ENCODE measurements at places on chromosomes 2 and 18. TPM values are rescaled to one million over a fixed set of nuclear protein-coding genes. Genes with fewer than 3 reads are reported as not detected.

Gene PID1
- 5.2 TPM for polyA plus RNA-seq

Gene IHH
- 0.18 TPM for polyA plus RNA-seq

Gene VAMP8
- 433 TPM for polyA plus RNA-seq

Gene RTTN
- 8.1 TPM for polyA plus RNA-seq

Gene G6PC2
- polyA plus RNA-seq, result 0.05 TPM

Gene MAP3K20
- polyA plus RNA-seq, result 15.1 TPM

Gene SERPINB4
- polyA plus RNA-seq, result 48.3 TPM

Gene WDR35
- polyA plus RNA-seq, result 6.9 TPM

Gene CDK15
- 0.18 TPM for polyA plus RNA-seq

Gene RAPH1
- 4.4 TPM for polyA plus RNA-seq

Gene TAF1B
- 9.4 TPM for polyA plus RNA-seq

Gene CNTNAP5
- polyA plus RNA-seq, result 0.02 TPM

Gene GAD1
- 4.2 TPM for polyA plus RNA-seq

Gene STAT4
- 13.9 TPM for polyA plus RNA-seq

Gene LYPD1
- 14.2 TPM for polyA plus RNA-seq

Gene MC4R
- polyA plus RNA-seq, result 0.30 TPM

Gene FABP1
- 1.4 TPM for polyA plus RNA-seq

Gene WIPF1
- 65.0 TPM for polyA plus RNA-seq

Gene RAB17
- polyA plus RNA-seq, result 6.8 TPM

Gene SH3RF3
- polyA plus RNA-seq, result 8.2 TPM

Gene OR6B3
- not detected for polyA plus RNA-seq

Gene PTPN4
- 11.9 TPM for polyA plus RNA-seq

Gene SKOR2
- under 0.01 TPM for polyA plus RNA-seq

Gene MOCOS
- polyA plus RNA-seq, result 2.5 TPM

Gene LIMS2
- 45.1 TPM for polyA plus RNA-seq

Gene GREB1
- 0.43 TPM for polyA plus RNA-seq

Gene ITPRIPL1
- 1.9 TPM for polyA plus RNA-seq

Gene TNFAIP6
- polyA plus RNA-seq, result 3.3 TPM

Gene AQP12A
- polyA plus RNA-seq, result 0.34 TPM

Gene LOXL3
- polyA plus RNA-seq, result 1.6 TPM

Gene NR4A2
- 4.4 TPM for polyA plus RNA-seq

Gene SCN2A
- polyA plus RNA-seq, result 0.09 TPM

Gene ABCG5
- 0.09 TPM for polyA plus RNA-seq

Gene POMC
- 20.3 TPM for polyA plus RNA-seq

Gene IL36RN
- polyA plus RNA-seq, result 2.4 TPM

Gene MARCHF4
- polyA plus RNA-seq, result 0.07 TPM

Gene ARL4C
- 59.9 TPM for polyA plus RNA-seq

Gene LYG1
- polyA plus RNA-seq, result 21.5 TPM

Gene PSMA8
- polyA plus RNA-seq, result 0.84 TPM

Gene SERPINB11
- polyA plus RNA-seq, result 0.23 TPM

Gene DCC
- polyA plus RNA-seq, result 0.68 TPM

Gene REG3G
- polyA plus RNA-seq, result 0.73 TPM

Gene RIT2
- polyA plus RNA-seq, result 0.16 TPM

Gene STPG4
- 0.05 TPM for polyA plus RNA-seq

Gene RNU2-63P
- polyA plus RNA-seq, result not detected

Gene C2orf92
- 13.1 TPM for polyA plus RNA-seq

Measured in thymus (tissue), 14 donors.